Transverse colon (tissue), 4 donors: ENCODE measurements at places on chromosomes 11 and 22. TPM values are rescaled to one million over a fixed set of nuclear protein-coding genes. Genes with fewer than 3 reads are reported as not detected.

Gene DCHS1
- 17.7 TPM for total RNA-seq

Gene SLC5A4
- total RNA-seq = 0.41 TPM

Gene ASCL2
- total RNA-seq = 2.3 TPM

GRCh38 chr22:35452351-35452781 is 52.4 kb downstream of the MCM5 start:
- H3K36me3 ChIP-seq = no peaks in the 10 kb centered on the region
- H3K4me3 ChIP-seq = no peak overlapping the region
- H3K27ac ChIP-seq = peak overlapping the region; percentile 89
- DNase-seq = peak; percentile 87

DNA sequence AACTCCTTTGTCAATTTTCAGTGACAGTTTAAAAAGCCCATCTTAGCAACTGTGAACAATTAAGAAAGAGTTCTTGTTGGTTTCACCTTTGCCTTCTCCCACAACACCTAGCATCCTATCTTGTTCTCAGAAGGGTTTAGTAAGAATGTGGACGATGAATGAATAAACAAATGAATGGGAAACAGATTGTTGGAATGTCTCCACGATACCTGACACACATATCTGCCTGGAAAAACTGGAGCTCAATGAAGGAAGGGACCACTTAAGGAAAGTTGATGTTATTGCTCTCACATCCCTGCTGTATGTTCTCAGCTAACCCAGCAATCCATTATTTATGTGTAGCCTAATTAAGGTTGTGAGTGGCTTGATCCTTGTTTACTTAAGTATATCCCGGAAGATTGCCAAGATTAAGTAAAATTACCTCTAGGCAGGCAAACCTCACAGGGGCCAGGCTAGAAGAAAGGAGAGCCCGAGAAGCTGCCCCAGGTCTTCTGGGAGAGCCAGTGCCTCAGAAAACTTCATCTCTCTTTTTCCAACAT is 286.4 kb downstream of the NXPE2 start:
- H3K27ac ChIP-seq = no peak overlapping the region
- no peaks in the 10 kb centered on the region for H3K4me1 ChIP-seq
- no peak overlapping the region for H3K4me3 ChIP-seq
- H3K27me3 ChIP-seq = no peaks in the 10 kb centered on the region
- H3K36me3 ChIP-seq = no peaks in the 10 kb centered on the region

DNA sequence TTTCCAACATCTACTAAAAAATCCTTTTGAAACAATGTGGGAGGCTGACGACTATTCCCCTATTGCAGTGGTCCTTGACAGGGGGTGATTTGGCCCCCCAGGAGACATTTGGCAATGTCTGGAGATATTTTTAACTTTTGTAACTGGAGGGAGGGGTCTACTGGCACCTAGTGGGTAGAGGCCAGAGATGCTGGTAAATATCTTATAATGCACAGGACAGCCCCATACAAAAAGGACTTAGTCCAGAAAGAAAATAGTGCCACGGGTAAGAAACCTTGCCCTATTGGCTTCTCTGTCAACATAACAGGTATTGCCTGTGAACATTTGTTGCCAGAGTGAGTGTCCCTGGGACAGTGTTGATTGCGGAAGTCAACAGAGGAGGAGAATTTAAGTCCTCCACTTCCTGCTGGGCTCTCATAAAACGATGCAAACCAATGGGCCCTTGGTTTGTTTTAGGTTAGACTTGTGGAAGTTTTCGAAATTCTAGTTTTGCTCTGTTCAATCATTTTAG is 101.6 kb downstream of the MAML2 start:
- H3K36me3 ChIP-seq = no peaks in the 10 kb centered on the region
- DNase-seq = peak; percentile 57

- peaks cover 49% of the 10 kb centered on the region for H3K4me1 ChIP-seq
- peak overlapping the region; percentile 57 for H3K4me3 ChIP-seq
- peak overlapping the region; percentile 93 for H3K27ac ChIP-seq
- H3K27me3 ChIP-seq = no peaks in the 10 kb centered on the region
These were observed 847 bp downstream of the ME3 start for GRCh38 chr11:86671531-86672006.
